GM23248 (cell line): ENCODE measurements at places on chromosomes 5 and 9. TPM values are rescaled to one million over a fixed set of nuclear protein-coding genes. Genes with fewer than 3 reads are reported as not detected.

GRCh38 chr9:792331-793260 lies 48.9 kb upstream of the DMRT1 start:
- no peak for DNase-seq

GRCh38 chr5:113263545-113263944 lies 171.2 kb downstream of the TSSK1B start:
- no peak for DNase-seq

- no peak for DNase-seq
Measured at GRCh38 chr9:124887832-124888231, 25.9 kb downstream of the ARPC5L start.

DNA sequence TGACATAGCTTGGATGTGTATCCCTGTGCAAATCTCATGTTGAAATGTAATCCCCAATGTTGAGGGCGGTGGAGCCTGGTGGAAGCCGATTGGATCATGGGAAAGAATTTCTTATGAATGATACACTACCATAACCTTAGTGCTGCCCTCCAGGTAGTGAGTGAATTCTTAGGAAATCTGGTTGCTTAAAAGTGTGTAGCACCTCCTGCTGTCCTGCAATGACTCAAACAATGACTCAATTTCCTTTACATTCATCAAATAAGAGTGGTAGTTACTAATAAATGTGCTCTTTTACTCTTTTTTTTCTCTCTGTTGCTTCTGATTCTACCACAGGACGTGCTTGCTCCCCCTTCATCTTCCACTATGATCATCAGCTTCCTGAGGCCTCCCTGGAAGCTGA lies 1696.0 kb upstream of the CDH9 start:
- no peak for DNase-seq

DNA sequence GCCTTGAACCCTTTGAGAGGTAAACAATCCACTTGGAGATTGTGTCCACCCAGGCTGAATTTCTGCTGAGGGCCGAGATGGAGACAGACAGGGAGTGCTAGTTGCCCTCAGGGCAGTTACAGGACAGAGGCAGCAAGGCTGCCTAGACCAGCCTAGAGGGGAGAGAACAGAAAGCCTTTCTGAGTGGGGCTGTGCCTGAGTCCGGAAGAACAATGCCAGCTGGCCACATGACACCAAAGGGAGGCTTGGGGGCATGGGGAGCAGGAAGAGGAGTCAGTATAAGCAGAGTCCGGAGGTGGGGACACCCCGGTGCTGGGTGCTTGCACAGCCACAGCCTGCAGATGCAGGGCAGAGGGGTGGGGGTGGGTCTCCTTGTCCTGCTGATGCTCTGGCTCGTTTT lies 145.7 kb downstream of the CFAP90 start:
- DNase-seq = no peak

DNA sequence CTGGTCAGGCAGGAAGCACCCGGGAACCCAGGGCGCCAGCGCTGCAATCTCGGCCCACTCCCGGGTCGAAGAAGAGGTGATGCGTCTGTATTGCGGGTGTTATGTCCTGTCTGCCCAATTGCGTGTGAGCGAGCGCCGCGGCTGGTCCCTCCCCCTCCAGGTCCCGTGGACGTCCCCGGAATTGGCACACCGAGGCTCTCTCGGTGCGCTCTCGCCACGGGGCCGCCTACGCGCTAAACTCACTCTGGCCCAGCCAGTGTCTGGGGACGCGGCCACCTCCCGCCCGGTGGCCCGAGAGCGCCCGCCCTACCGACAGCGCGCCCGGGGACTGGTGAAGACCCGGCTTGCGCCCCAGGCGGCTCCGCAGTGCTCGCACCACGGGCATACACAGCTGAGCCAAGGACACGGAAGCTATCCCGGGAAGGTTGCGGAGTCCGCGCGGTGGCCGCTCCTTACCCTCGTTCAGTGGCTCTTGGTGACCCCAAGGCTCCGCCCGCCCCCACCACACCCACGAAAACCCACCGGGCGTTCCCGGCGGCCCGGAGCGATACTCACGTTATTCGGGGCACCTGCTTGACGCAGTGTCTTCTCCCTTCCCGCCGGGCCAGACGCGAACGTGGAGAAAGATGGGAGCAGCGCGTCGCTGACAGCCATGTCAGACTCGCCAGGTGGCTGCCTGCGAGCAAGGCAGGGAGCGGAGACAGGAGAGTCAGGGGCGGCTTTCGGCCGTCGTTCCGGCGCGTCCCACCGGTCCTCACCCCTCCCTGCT lies 1.0 kb downstream of the KLF4 start:
- DNase-seq = peak; percentile 91

- DNase-seq = no peak
Measured at GRCh38 chr9:92297611-92298010, 4.1 kb upstream of the IARS1 start.

DNA sequence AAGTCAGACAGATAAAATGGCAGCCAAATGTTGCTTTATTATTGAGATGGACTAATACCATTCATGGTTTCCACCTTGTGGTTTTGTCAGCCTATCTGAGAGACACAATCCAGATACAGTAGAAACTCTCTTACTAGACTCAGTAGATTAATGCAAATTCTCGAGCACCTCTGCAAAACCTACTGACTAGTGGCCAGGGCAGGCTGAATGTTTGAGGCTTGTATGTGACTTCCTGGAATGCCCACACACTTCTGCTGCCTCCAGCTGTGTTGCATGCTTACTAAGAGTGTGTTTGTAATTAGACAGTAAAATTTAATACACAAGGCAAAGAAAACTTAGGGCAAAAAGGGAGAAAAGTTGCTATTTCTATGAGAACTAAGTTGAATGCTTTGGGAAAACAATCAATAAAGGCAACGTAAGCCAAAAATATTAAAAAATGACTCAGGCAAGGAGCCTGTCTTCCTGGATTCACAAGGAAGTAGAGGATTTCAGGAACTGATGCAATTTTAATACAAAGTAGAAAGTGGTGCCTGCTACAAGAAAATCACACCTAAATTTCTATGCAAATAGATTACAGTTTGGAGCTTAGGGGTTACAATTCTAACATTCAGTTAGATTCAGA lies 30.2 kb upstream of the CCNG1 start:
- peak; percentile 48 for DNase-seq

GRCh38 chr5:37738057-37738691 lies 101.7 kb downstream of the GDNF start:
- DNase-seq = peak; percentile 95

DNA sequence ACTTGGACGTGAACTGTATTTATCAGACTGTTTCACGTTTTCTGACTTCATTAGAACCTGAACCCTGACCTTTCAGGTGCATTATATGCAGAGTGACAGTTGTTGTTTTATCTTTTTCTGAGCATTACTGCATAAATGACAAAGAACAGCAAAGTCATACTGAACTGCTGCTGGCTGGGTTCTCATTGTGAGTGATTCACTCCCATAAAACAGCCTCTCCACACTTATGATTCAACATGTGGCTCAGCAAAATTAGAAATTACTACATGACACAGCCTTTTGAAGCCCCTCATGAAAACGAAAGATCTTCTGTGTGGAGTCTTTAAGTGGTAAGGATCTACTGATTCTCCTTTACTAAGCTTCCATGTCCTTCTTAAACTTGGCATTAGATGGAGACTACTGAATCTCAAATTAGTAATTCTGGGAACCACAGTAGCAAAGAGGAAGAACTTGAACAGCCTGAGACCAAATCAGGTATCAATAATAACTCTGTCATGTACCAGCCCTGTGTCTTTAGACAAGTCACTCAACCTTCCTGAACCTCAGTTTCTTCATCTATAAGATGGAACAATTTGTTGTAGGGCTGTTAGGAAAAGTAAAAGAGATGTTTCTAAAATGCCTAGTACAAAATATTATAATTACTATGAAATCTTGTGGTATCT lies 172.3 kb upstream of the GNA14 start:
- DNase-seq = peak; percentile 94

GRCh38 chr5:17379100-17379951 lies 118.7 kb upstream of the TAF11L2 start:
- DNase-seq = peak; percentile 12

GRCh38 chr9:1759009-1759408 lies 256.1 kb upstream of the SMARCA2 start:
- DNase-seq = no peak

- no peak for DNase-seq
Measured at GRCh38 chr5:31396611-31397295, 135.1 kb downstream of the DROSHA start.

GRCh38 chr5:148860599-148860998 lies 34.2 kb downstream of the ADRB2 start:
- DNase-seq = peak; percentile 10

GRCh38 chr5:4942831-4943178 lies 197.3 kb upstream of the ADAMTS16 start:
- DNase-seq = no peak

- peak; percentile 45 for DNase-seq
Measured at GRCh38 chr5:116507941-116508655, 66.5 kb downstream of the SEMA6A start.

DNA sequence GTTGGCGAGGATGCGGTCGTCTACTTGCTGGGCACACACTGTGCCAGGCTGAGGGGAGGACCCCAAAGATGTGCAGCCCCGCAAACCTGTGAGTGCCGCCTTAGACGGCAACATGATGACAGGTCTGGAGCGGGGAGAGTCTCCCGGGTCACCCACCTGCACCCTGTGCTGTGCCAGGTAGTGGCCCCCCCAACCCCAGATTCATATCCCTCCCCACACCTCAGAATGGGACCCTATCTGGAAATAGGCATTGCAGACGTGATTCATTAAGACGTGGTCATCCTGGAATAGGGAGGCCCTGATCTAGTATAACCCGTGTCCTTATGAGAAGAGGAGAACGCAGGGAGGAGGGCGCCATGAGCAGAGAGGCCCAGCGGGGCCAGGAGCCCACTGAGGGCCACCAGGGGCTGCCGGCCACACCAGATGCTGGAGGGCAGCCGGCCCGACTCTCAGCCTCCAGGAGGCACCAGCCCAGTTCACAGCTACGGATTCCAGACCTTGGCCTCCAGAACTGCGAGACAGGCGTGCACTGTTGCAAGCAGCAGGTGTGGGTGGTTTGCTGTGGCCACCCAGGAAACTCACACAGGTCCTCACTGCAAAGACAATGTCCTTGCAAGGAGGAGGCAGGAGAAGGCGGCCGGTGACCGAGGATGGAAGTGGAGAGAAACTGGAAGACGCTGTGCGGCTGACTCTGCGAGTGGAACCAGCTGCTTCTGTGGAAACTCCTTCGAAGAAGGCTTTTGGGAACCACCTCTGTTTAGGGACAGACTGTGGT lies 131.9 kb upstream of the LPCAT1 start:
- DNase-seq = no peak

- DNase-seq = no peak
Measured at GRCh38 chr9:93089024-93089423, 7.0 kb upstream of the CARD19 start.

DNA sequence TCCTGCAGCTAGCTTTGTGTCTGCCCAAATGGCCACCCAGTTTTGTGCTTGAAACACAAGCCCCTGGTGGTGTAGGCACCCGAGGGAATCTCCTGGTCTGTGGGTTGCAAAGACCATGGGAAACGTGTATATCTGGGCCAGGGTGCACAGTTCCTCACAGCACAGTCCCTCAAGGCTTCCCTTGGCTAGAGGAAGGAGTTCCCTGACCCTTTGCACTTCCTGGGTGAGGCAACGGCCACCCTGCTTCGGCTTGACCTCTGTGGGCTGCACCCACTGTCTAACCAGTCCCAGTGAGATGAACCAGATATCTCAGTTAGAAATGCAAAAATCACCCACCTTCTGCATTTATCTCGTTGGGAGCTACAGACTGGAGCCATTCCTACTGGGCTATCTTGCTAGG lies 865.0 kb upstream of the ACO1 start:
- no peak for DNase-seq

GRCh38 chr5:136164226-136164625 lies 28.7 kb downstream of the SMIM32 start:
- no peak for DNase-seq

The CDO1 gene
- 0.89 and 4.3 TPM in 2 replicates for total RNA-seq

The FOCAD gene
- 32.8 and 67.4 TPM in 2 replicates for total RNA-seq

The UIMC1 gene
- total RNA-seq = 13.9 and 27.6 TPM in 2 replicates
